ENCODE measurements at places on chromosomes 4 and X. TPM values are rescaled to one million over a fixed set of nuclear protein-coding genes. Genes with fewer than 3 reads are reported as not detected.

ANOS1 gene
- 0.05 TPM for total RNA-seq

ADH1B gene
- total RNA-seq = not detected

TRIML2 gene
- 93.3 TPM for total RNA-seq

PABPC1L2A gene
- not detected for total RNA-seq

LIMCH1 gene
- total RNA-seq = 46.0 TPM

XAGE2 gene
- not detected for total RNA-seq

ODAPH gene
- total RNA-seq = 0.23 TPM

BMX gene
- total RNA-seq = not detected

CRLF2 gene
- total RNA-seq = 1.8 TPM

PCSK1N gene
- total RNA-seq = 39.5 TPM

IL1RAPL1 gene
- total RNA-seq = not detected

SPATA18 gene
- 5.2 TPM for total RNA-seq

SEC31A gene
- 88.4 TPM for total RNA-seq

FREM3 gene
- total RNA-seq = not detected

CENPI gene
- 8.9 TPM for total RNA-seq

SHOX gene
- total RNA-seq = not detected

IL3RA gene
- 0.10 TPM for total RNA-seq

ADH1C gene
- not detected for total RNA-seq

PNMA3 gene
- 0.15 TPM for total RNA-seq

WNK3 gene
- not detected for total RNA-seq

GLRA2 gene
- not detected for total RNA-seq

TSPAN6 gene
- 37.9 TPM for total RNA-seq

CPXCR1 gene
- total RNA-seq = not detected

ABCE1 gene
- 68.1 TPM for total RNA-seq

CC2D2A gene
- total RNA-seq = 13.2 TPM

VCX3B gene
- not detected for total RNA-seq

HADH gene
- 26.7 TPM for total RNA-seq

NPY2R gene
- 0.08 TPM for total RNA-seq

FAM236B gene
- not detected for total RNA-seq

AKAP14 gene
- not detected for total RNA-seq

NDST3 gene
- not detected for total RNA-seq

FRMD7 gene
- not detected for total RNA-seq

PRSS12 gene
- total RNA-seq = 0.41 TPM

TNMD gene
- total RNA-seq = not detected

OPHN1 gene
- 1.7 TPM for total RNA-seq

SLIT2 gene
- 0.06 TPM for total RNA-seq

VSIG1 gene
- 0.31 TPM for total RNA-seq

F9 gene
- total RNA-seq = not detected

Measured in A549 treated with DMSO at 1 μM for 4 hours (cell line).